Uterus (tissue), 4 donors: ENCODE measurements at places on chromosomes 2 and 18. TPM values are rescaled to one million over a fixed set of nuclear protein-coding genes. Genes with fewer than 3 reads are reported as not detected.

DNA sequence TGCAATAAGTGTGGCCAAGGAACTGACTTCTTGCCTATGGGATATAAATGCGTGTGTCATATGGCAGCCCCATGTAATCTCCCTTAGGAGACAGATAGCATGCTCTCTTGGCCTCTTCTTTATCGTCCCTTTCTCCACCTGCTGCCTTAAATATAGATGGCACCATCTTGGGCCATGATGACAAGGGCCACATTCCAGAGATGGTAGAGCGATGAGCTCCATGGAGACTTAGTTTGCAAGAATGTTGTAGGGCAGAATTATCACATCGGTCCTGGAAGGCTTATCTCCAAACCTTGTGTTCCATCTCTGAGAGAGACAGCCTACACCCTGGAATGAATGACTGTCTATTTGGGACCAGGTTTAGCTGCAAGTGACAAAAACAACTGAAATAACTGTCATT is 536.7 kb downstream of the TNS1 start:
- DNase-seq: no peak

DNA sequence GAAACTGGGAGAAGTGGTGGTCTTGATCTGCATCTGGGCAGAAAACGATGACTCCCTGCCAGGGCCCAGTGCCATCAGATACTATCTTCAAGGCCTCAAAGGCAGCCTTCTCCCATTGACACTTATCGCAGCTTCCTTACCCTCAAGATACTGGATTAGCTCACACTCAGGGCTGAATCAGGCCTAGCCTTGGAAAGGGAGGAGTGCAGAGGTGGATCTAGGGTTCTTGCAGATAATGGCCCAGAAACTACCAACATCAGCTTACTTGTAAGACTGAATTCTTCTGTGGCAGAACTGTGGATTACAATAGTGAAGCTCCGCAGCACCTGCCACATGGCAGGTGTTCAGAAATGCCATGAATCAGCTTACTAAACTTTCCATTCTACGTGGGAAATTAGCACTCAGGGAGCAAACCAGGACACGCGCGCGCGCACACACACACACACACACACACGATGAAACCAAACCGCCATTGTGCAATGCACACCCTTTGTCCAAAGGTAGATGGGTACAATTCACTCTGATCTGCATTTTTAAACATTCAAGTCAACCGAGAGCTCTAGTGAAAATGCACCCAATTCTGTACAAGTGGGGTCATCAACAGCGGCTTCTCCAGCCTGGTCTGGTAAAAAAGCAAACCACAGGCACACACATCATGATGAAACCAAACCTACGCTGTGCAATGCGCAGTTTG is 26.3 kb upstream of the TMEM182 start:
- DNase-seq: no peak

- no peak for DNase-seq
These were observed 19.3 kb upstream of the ADCY3 start for GRCh38 chr2:24939353-24939752.

- DNase-seq: no peak
These were observed 2.1 kb downstream of the SERPINB2 start for GRCh38 chr18:63889626-63890025.

DNA sequence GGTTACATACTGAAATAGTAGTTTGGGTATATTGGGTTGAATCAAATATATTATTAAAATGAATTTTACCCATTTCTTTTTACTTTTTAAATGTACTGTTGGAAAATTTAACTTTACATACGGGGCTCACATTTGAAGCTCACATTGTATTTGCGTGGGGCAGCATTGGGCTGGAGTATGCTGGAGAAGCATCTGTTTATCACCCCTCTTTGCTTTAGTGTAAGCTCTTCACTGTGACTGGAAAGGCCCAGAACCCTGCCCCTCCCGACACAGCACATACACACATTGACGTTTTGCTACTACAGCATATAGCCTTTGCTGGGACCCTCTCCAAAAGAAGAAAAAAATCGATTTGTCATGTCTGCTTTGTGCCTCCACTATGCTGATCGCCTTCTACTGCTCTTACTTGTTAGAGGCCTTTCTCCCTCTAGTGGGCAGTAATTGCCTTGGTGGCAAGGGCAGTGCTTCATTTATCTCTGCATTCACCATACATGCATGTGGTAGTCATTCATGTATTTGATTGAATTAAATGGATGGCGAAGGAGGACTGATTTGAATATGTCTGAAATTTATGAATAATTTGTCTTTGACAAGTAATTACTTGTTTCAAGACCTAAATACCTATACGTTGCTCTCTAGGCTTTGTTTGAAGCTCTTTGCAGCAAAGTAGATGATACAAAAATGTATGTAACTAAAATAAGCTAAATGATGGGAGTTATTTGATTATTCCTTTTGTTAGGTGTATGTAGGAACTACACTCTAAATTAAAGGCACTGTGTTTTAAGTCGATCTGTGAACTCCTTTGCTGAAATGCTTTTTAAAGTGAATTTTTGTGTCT is 37.4 kb downstream of the VAPA start:
- DNase-seq: no peak

- DNase-seq: no peak
These were observed 61.1 kb downstream of the ODC1 start for GRCh38 chr2:10387033-10387432.

DNA sequence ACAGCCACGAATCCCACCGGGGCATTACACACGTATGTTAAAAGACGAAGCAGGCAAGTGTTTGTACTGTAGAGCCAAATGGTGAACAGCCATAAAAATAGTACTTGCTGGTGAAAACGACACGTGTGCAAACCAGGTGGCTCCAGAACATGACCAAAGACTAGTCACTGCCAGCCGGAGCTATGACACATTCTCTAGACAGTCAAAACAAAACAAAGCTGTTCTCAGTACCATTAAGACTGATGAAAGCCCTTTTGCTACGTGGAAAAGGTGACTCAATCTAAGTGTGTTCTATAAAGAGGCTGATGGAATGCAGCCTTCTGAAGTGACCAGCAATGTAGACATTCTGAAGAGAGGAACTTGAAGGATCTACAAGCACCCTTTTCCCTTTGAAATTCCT is 367.7 kb upstream of the NETO1 start:
- no peak for DNase-seq

DNA sequence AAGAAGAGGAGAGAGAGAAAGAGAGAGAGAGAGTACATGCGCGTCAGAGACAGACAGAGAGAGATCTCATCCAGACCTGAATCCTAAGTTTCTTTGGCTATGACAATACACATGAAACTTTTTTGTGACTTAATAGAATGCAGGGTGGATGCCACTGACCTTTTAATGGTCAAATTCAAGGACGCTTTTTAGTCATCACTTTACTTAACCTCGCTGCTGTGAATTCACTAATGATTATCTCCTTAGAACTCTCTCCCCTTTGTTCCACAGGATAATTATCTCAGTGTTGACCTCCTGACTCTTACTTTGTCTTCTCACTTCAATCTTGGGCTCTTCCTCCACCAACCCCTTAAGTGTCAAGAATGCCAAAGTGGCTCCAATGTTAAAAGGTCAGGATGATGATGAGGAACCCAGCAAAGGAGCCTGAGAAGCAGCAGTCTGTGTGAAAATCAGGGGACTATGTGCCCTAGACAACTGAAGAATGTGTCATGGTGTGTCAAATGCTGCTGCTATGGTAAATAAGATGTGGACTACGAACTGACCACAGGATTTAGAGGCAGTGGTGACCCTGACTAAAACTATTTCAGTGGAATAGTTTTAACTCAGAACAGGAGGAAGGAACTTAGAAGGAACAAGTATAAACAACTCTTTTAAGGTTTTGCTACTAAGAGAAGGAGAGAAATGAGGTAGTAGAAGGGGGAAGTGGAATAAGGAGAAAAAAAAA is 382.1 kb downstream of the ZEB2 start:
- DNase-seq: no peak

DNA sequence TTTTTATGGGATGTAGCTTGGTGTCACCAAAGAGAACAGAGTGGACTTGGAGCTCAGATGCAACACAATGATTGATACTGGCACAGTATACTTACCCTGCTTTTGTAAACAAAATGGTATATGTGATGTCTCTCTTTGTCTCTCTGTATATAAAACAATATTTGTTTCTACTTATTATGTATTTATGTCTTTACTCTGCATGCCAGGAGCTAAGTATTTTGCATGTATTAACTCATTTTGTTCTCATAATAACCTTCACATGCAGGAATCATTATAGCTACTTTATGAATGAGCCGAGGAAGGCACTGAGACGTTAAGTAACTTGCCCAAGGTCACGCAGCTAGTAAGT is 27.9 kb upstream of the CASP8 start:
- DNase-seq: no peak

DNA sequence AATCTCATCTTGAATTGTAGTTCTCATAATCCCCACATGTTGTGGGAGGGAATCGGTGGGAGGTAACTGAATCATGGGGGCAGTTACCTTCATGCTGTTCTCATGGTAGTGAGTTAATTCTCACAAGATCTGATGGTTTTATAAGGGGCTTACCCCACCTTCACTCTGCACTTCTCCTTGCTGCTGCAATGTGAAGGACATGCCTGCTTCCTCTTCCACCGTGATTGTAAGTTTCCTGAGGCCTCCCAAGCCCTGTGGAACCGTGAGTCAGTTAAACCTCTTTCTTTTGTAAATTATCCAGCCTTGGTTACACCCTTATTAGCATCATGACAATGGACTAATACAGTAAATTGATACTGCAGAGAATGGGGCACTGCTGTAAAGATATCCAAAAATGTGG is 57.9 kb downstream of the SCN7A start:
- DNase-seq: no peak

GRCh38 chr18:76589866-76590265 is 94.8 kb upstream of the ZNF516 start:
- no peak for DNase-seq

DNA sequence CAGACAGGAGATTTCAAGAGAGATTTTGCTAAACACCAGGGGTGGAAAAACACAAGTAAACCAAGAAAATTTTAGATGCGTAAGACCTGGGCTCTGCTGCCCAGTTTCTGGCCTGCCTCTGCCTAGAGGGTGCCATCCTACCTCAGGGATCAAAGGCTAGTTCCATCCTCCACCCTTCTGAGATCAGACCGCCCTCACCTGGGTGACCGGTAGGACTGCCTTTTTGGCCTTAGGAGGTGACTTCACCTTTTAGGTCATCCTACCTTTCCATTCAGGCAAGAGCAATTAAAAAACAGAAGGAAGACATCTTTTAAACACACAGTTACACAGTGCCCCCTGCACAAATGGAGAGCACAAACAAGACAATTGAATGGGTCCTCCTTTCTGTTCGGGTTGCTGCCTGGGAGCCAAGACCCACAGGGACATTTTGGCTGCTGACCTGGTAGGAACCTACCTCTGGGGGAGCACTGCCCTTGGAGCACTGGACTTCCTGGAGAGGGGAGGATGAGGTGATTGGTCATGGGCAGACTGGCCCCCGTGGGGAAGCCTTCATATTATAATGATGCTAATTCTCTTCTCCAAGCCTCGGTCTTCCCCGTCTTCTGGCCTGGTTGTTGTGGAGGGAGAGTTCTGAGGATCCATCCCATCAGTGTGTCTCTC is 3.1 kb downstream of the PSD4 start:
- no peak for DNase-seq

- no peak for DNase-seq
These were observed 383.0 kb downstream of the TXNL1 start for GRCh38 chr18:56255381-56255780.

DNA sequence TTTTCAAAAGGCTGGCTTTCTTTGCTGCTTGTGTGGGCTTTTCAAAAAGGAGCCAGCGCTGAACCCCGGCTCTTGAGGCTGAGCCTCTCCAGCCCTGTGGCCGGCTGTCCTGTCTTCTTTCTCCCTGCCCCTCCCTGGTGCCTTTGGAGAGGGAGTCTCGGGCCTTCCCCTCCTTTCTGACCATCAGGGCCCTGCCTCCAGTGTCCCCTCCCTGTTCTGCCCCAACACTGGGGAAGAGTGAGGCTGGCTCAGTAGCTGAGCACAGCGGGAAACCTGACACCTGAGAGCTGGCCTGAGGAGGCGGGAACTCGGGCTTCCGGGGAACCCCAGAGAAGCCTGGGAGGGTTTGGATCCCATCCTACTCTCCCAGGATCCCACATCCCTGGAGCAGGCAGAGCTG is 232.1 kb downstream of the LOXHD1 start:
- DNase-seq: no peak

- no peak for DNase-seq
These were observed 10.4 kb downstream of the CIB4 start for GRCh38 chr2:26630669-26631360.

- DNase-seq: peak; percentile 5
These were observed 76.8 kb downstream of the ACKR3 start for GRCh38 chr2:236646441-236646840.

- DNase-seq: no peak
These were observed 25.2 kb upstream of the FAM117B start for GRCh38 chr2:202609381-202610145.

DNA sequence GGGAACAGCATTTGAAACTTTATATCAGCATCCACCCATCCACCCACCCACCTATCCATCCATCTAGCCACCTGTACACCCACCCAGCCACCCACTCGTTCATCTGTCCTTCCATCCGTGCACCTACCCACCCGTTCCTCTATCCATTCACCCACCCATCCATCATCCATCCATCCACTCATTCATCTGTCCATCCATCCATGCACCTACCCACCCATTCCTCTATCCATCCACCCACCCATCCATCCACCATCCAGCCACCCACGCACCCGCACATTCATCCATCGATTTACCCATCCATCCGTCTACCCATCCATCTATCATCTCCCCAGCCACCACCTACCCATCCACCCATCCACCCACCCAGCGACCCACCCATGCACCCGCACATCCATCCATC is 24.8 kb downstream of the LDLRAD4 start:
- DNase-seq: no peak

DNA sequence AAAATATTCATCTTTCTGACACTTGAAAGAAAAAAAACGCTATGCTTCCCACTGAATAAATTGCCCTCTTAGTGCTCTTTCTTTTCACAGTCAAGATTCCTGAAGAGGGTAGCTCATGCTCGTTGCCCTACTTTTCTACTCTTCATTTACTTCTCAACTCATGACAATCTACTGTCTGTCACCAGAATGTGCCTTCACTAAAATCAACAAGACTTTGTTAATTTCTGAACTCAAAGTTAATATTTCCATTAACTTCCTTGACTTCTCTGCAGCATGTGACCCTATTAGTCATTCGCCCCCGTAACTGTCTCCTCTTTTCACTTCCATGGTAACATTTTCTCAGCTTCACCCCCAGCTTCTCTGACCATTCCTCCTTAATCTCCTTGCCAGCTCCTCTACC is 98.9 kb upstream of the MAPRE2 start:
- DNase-seq: no peak

Gene C18orf63
- not detected for total RNA-seq

Gene PLGLB1
- 4.9 TPM for total RNA-seq

Gene CLASP1
- total RNA-seq: 110 TPM

Gene SPOPL
- total RNA-seq: 29.7 TPM

Gene FTCDNL1
- total RNA-seq: 5.8 TPM

Gene L3MBTL4
- 10.8 TPM for total RNA-seq

Gene SIX2
- not detected for total RNA-seq

Gene SEPTIN2
- total RNA-seq: 190 TPM

Gene GPR75
- total RNA-seq: 6.3 TPM

Gene CHRNG
- total RNA-seq: not detected

Gene PPP1R1C
- total RNA-seq: not detected

Gene SLC4A5
- 6.7 TPM for total RNA-seq
